Aorta (tissue), 5 donors: ENCODE measurements at places on chromosomes 7 and 10. TPM values are rescaled to one million over a fixed set of nuclear protein-coding genes. Genes with fewer than 3 reads are reported as not detected.

Gene PITX3
- total RNA-seq, result not detected

Gene NRP1
- 221 TPM for total RNA-seq

Gene LIPJ
- not detected for total RNA-seq

Gene PMS2
- 11.3 TPM for total RNA-seq

Gene TSPAN15
- total RNA-seq, result 12.8 TPM

Gene GPNMB
- total RNA-seq, result 129 TPM

Gene ANKRD2
- total RNA-seq, result 0.39 TPM

Gene GATA3
- total RNA-seq, result 2.0 TPM

Gene ANKRD22
- 0.24 TPM for total RNA-seq

Gene EPO
- total RNA-seq, result not detected

Gene PTF1A
- total RNA-seq, result not detected

DNA sequence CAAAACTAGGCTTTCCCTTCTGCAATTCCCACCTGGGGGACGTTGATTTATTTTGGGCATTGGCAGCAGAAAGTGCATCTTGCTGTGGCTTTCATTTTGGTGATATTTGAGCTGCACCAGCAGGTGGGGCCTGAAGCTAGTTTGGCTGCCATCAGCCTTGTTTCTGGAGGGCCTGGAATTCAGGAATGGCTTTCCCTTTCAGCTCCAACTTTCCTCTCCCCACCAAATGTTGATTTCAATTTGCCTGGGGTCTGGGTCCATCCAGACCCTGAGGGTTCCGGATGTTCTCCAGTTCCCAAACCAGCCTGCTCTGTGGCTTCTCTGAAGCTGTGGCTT lies 640.4 kb downstream of the TYW1 start:
- H3K27ac ChIP-seq, result no peak overlapping the region
- no peaks in the 10 kb centered on the region for H3K4me1 ChIP-seq
- no peaks in the 10 kb centered on the region for H3K36me3 ChIP-seq

DNA sequence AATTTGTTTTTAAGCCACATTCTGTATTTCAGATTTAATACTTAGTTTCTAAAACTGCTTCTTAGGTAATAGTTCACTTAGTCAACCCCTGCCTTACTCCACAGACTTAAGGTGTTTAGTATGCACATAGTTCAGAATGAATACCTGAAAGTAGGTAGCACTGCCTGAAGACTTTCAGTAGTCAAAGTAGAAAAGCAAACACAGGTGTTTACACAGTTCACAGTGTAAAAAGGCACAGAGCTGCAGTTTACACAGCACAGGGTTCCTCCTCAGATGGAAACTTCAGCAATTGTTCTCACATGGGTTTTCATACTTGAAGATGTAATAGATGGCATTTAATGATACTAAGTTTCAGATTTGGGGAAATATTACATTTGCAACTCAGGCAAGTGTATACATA lies 3.1 kb upstream of the PKD1L1 start:
- no peaks in the 10 kb centered on the region for H3K4me1 ChIP-seq
- H3K36me3 ChIP-seq, result no peaks in the 10 kb centered on the region
- H3K27me3 ChIP-seq, result no peaks in the 10 kb centered on the region
- no peak overlapping the region for H3K27ac ChIP-seq
- no peak overlapping the region for H3K4me3 ChIP-seq
- no peak for DNase-seq

GRCh38 chr10:106560925-106561640 lies 603.4 kb downstream of the SORCS1 start:
- no peak overlapping the region for H3K4me3 ChIP-seq
- no peak overlapping the region for H3K27ac ChIP-seq
- no peaks in the 10 kb centered on the region for H3K36me3 ChIP-seq
- no peak for DNase-seq
- peaks cover 2% of the 10 kb centered on the region for H3K27me3 ChIP-seq

DNA sequence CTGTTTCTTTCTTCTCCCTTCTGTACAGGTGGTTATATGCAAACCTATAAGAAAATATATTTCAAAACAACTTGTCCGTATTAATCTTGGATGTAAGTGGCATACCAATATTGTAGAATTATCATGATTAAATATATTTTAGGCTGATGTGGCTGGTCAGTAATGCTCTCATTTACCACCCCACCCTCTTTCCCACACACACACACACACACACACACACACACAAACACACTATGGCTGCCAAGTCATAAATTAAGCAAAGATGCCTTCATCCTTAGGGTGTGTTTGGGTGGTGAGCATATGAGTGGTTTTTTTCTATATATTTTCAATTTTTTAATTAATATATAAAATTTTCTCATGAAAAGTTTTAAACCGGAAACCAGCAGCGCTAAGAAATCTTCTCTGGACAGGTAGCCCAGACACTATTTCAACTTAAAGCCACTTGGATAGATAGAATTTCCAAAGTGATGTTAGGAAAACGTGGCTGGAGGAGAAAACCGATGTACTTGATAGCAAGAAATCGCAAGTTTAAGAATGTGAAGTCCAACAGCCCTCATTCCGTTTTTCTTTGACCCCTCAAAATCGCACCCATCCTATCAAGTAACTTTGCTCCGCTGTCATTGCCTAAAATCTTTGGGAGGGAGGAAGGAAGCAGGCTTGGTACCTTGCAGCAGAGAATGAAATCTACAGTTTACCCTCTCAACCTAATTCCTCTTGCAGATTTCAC lies 171.7 kb downstream of the FAM107B start:
- no peaks in the 10 kb centered on the region for H3K27me3 ChIP-seq
- H3K36me3 ChIP-seq, result no peaks in the 10 kb centered on the region
- no peak for DNase-seq

- no peak for DNase-seq
- H3K36me3 ChIP-seq, result no peaks in the 10 kb centered on the region
- H3K27me3 ChIP-seq, result no peaks in the 10 kb centered on the region
Measured at GRCh38 chr7:36037121-36037662, 115.9 kb upstream of the EEPD1 start.

DNA sequence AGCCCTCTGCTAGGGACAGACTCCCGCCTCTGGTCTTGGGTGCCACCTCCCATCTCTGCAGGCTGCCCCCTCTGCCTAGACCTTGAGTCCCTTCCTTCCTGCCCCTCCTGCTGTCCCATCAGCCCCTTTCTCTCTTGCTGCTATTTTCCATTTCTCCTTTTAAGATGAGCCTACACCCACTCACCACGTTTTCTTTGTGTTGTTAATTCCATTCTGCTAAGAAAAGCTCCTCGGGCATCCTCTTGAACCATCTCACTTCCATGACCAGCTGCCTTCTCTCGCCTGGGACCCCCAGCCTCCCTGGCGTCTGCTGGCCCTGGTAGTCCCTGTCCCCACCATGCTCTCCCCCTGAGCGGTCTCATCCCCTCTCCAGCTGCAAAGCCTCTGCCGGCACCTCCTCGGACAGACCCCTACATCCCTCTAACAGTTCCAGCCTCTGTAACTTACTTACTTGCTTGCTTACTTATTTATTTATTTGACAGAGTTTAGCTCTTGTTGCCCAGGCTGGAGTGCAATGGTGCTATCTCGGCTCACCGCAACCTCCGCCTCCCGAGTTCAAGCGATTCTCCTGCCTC lies 95.8 kb upstream of the SH2B2 start:
- H3K4me1 ChIP-seq, result no peaks in the 10 kb centered on the region
- no peak overlapping the region for H3K27ac ChIP-seq
- no peak for DNase-seq

GRCh38 chr10:3249307-3249889 lies 76.8 kb upstream of the PITRM1 start:
- H3K4me1 ChIP-seq, result no peaks in the 10 kb centered on the region
- H3K27me3 ChIP-seq, result no peaks in the 10 kb centered on the region
- H3K36me3 ChIP-seq, result no peaks in the 10 kb centered on the region
- H3K27ac ChIP-seq, result no peak overlapping the region
- H3K4me3 ChIP-seq, result no peak overlapping the region
- DNase-seq, result no peak

DNA sequence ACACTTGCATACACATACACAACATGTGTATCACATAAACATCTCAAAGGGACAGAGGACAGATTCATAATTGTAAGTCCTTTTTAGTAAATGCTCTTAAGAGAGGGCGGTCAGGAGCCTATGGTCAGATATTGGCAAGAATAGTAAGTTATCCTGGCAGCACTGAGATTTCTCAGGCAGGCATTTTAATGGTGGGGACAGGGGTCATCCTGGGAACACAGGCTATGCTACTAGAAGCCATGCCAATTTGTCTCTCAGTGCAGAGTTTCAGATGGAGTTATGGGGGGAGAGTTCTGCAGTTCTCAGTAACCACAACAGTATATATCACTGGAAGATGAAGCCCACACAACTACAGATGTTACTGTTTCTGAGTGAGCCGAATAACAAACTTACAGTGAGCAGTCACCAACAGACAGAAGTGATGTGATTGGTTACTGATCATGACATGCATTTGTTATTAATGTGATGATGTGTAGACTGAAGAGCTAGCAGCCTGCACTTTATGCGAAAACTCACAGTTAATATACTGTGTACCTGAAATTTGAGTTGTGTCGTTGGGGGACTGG lies 16.4 kb downstream of the ZNF487 start:
- H3K36me3 ChIP-seq, result no peaks in the 10 kb centered on the region
- H3K4me1 ChIP-seq, result no peaks in the 10 kb centered on the region
- no peaks in the 10 kb centered on the region for H3K27me3 ChIP-seq
- H3K4me3 ChIP-seq, result no peak overlapping the region
- H3K27ac ChIP-seq, result no peak overlapping the region
- no peak for DNase-seq

- peak; percentile 89 for DNase-seq
- no peaks in the 10 kb centered on the region for H3K36me3 ChIP-seq
- no peaks in the 10 kb centered on the region for H3K27me3 ChIP-seq
- H3K4me3 ChIP-seq, result peak overlapping the region; percentile 28
- H3K4me1 ChIP-seq, result no peaks in the 10 kb centered on the region
- H3K27ac ChIP-seq, result no peak overlapping the region
Measured at GRCh38 chr7:157278791-157279724, 57.7 kb upstream of the DNAJB6 start.
